ENCODE measurements at places on chromosomes 16 and 17.

- DNase-seq, result no peak
Observed at GRCh38 chr17:15334266-15334665, 7.1 kb downstream of the TEKT3 start.

GRCh38 chr17:67637901-67638641, 79.7 kb upstream of the NOL11 start:
- peak; percentile 95 for DNase-seq

DNA sequence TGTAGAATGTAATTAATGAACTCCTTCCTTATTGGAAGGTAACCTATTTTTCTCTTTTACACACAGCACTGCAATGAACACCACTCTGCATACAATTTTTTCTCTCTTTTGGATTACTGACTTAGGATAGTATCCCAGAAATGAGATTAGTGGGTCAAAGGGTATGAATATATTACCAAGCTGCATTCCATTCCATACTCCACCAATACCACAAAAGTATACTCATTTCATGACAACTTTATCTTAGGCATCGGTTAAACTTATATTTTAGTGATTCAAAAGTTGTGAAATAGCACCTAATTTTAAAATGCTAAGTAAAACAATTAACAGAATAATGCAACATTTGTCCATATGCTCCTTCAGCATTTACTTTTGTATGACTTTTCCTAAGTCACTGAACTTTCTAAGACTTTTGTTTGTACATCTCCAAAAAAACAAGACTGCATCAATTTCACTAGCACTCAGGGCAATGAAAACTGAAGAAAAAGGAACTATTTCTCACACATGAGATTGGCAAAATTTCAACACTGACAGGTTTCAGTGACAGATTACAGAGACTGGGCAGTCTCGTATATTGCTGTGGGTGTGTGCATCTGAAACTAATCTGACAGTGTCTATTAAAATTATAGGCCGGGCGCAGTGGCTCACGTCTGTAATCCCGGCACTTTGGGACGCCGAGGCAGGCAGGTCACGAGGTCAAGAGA, 32.1 kb downstream of the HELZ start:
- DNase-seq, result no peak

GRCh38 chr16:48603647-48604376, 6.2 kb downstream of the N4BP1 start:
- no peak for DNase-seq

DNA sequence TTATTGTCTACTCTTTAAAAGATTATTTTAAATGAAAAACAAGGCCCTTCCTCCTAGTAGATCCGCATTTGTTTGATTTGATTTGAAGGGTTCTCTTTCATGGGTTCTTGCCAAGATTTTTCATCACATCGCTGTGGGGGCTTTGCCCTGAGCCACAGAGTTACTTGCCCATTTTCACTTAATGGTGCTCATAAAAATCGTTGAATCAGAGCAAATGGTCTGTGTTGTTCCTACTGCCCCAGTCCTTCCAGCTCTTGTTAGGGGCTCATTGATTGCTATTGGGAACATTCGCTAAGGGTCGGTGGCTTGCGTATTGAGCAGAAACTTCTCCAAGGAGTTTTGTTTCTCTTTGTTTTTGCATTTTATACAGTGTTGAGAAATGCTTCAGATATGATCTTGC, 1023.4 kb upstream of the CDH8 start:
- no peak for DNase-seq
